ENCODE measurements at places on chromosomes 5 and 9.

DNA sequence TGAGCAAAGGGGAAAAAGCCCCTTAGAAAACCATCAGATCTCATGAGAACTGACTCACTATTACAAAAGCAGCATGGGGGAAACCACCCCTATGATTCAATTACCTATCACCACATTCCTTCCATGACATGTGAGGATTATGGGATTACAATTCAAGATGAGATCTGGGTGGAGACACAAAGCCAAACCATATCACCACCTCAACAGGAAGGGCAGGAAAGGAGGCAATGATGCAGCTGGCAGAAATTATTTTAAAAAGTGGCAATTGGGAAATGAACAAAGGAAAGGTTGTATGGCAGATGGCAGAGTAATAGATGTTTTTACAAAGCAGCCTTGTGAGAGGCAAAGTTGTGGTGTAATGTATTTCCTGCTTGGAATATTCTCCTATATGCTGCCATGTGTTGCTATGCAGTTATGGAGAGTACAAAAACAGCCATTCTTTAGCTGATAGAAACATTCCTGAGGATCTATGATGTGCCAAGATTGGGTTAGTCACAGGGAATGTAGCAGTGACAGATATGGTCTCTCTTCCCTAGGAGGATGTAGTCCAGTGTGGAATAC lies 138.8 kb downstream of the SMC2 start:
- no peak for DNase-seq

DNA sequence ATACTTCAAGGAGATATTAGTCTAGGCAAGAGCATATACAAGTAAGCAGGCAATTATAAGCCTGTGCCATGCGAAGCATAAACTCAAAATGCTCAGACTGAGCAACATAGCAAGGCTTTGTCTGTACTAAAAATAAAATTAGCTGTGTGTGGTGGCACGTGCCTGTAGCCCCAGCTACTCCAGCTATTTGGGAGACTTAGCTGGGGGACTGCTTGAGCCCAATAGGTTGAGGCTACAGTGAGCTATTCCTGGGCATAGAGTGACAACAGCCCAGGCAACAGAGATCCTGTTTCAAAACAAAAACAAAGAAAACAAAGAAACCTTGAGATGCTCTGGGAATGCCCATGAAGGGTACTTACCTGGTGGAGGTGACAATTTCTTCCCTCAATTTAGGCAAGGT lies 130.5 kb upstream of the ZNF608 start:
- no peak for DNase-seq

GRCh38 chr5:95441636-95442035 lies 50.5 kb downstream of the FAM81B start:
- DNase-seq: no peak

DNA sequence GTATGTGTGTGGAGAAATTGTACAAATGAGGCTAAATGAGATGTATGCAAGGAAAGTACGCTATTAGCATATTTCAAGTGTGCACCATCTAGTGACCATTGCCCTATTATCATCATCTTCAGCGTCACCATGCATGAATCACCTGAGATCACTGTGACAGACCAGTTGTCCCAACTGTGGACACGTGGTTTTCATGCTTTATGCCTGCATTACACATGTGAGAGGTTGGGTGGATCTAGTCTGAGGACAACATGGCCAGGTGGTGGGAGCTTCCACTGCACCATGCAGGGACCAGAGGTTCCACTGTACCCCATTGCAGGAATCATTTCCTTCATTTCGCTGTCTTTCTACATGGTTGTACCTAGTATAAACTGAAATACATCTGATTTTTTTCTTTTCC lies 329.8 kb downstream of the SLIT3 start:
- no peak for DNase-seq

- DNase-seq: no peak
These were observed 135.7 kb downstream of the CAAP1 start for GRCh38 chr9:26756881-26757280.

DNA sequence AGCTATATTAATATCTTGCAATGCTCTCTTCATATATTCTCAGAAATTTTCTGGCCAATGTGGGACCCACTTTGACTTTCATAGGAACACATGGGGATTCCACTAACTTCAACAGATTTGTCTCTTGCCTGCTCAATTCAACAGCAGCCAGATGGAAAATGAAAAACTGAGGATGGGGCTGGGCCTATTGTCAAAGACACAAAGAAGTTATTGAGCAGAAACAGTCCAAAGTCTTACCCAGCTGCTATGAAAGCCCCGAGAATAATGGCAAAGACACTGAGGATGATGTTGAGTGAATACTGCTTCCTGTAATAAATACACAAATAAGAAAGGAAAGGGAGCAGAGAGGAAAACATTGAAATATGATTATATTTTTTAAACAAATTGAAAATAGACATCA lies 32.6 kb downstream of the SLC35D2 start:
- no peak for DNase-seq

- no peak for DNase-seq
These were observed 279.7 kb downstream of the GLIS3 start for GRCh38 chr9:4020038-4020754.

- DNase-seq: no peak
These were observed 236.5 kb downstream of the FBXL17 start for GRCh38 chr5:108145351-108145750.

DNA sequence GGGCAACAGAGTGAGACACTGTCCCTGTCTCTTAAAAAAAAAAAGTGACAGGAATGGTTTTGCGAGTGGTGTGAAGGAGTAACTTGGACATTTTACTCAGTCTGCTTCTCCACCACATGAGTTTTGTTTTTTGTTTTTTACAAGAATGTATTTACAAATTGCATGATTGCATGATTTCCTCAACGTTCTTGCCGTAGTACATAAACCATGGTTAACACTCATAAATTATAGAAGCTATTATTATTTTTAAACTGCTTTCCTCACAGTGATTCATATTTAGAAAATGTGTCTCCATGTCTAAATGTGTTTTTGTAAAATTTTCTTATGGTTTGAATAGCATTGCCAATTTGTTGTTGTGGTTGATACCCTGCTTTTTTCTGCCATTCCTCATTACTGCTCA lies 220.0 kb downstream of the GOLPH3 start:
- DNase-seq: no peak

DNA sequence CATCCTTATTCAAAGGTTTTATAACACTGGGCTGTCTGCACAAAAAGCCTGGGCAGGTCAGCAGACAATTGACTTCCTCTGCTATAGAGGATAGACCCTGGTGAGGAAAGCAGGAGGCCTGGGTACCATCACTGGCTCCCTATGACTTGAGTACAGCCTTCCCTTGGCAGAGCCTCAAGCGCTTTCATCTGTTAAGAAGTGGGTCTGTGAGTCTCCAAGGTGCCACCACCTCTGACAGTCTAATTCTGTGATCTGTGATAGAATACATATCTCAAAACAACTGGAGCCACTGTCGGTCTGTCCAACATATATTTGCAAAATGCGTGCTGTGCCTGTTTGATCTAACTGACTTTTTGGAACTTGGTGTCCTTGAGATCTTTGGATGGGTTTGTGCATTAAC lies 52.2 kb downstream of the C9orf152 start:
- DNase-seq: no peak

GRCh38 chr9:81885602-81886001 lies 42.6 kb upstream of the SPATA31D4 start:
- DNase-seq: no peak

DNA sequence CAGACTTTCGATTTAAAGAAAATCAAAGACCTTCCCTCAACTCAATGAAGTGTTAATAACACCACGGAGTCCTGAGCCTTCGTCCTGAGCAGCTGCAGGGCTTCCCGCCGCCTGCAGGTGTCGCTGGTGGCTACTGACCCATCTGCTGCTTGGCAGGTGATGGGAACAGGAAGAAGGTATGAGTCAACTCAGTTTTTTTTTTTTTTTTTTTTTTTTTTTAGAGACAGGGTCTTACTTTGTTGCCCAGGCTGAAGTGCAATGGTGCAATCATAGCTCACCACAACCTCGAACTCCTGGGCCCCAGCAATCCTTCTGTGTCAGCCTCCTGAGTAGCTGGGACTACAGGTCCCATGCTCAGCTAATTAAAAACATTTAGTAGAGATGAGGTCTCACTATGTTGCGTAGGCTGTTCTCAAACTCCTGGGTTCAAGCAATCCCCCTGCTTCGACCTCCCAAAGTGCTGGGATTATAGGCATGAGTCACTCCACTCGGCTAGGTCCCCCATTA lies 185.7 kb upstream of the IL12B start:
- peak; percentile 78 for DNase-seq

DNA sequence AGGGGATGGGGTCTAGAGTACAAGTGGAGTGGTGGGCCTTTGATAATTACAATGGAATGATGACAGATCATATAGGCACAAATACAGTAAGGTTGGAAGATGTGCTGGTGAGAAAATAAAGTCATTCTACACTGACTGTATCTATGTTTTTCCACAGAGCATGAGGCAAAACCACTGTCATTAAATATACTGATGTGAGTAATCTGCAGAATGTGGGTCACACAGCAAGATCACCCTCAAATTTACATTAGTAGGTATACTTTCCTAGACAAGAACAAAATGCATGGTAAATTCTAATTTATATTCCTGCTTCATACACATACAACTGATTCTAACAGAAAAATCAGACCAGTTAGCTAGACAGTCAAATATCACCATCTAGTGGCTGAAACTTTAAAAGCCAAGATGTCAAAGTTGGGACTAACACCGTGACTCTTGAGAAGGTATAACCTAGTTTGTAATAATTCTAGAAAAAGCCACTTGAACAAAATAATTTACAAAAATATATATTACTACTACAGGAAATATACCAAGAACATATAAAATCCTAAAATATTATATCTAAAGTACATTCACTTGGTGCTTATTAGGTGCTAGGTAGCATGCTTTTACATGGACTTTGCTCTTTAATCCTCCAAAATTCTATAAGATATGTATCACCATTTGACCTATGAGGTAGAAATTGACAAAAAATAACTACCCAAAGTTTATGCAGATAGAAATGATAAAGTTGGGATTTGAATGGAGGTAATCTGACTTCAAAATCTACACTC lies 19.5 kb downstream of the TTC33 start:
- peak; percentile 61 for DNase-seq

- no peak for DNase-seq
These were observed 53.3 kb upstream of the SMC5 start for GRCh38 chr9:70205366-70206020.
